ENCODE measurements at places on chromosomes 2 and 18.

DNA sequence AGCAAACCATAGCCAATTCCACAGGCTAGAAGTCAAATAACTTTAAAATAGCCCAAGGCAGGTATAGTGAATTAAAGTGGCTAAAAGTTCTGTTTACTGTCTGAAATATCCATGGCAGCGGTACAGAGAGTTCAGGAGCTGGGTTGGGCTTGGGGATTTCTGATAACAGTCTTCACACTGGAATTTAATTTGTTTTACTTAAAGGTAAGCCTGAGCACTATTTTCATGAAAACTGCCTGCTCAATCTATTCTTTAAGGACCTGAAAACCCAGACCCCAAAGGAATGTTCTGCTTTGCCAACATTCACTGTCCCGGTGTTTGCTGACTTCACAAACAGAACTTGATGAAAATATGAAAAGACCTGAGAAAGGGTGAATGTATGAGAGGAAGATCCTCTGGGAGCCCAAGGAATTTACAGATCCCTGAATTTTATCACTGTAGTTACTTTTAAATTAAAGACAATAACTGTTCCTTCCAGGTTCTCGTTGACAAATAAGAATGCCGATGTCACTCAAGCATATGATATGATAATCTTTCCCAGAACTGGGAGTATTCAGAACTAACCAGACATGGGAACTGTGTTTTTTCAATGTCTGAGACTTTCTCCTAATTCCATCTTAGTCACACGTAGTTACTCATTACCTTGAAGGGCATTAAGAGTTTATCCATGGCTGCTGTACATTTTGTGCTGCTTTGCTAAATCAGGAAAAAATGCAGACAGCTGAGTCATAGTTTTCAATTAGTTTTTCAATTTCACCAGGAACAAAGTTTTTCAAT lies 28.3 kb upstream of the ITGB6 start:
- DNase-seq: peak; percentile 21

- DNase-seq: no peak
These were observed 366.7 kb downstream of the NUP35 start for GRCh38 chr2:183490914-183491313.

GRCh38 chr2:182080493-182080892 lies 94.8 kb downstream of the PPP1R1C start:
- no peak for DNase-seq

DNA sequence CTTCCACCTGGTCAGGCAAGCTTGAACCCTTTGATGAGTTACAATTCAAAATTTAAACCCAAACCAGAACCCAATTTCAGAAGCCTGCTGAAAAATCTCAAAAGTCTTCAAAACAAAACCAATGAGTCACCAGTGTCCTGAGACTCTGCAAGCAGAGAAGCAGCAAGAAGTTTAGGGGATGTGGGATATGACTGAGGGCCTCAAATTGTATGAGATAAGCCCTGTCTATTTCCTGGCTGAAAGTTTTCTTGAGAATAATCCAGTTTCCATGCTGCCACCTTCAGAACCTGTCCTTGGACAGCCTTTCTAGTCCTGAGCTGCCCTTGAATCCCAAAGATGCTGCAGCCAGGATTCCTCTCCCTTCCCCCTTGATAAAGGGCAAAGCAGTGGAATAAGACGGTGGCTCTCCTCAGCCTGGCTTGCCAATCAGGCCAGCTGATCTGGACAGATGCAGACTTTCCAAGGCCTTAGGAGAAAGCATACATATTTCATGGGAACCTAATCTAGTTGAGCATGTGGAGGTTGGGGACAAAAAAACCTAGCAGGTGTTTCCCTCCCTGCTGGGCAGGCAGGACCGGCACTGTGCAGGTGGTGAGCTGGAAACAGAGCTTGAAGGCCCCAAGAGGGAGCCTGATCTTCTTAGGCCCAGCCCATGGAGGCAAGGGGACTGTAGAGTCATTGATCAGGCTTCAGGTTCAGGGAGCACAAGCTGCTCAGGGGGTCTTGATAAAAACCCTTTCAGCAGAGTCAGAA lies 278.0 kb upstream of the MGAT5 start:
- no peak for DNase-seq

DNA sequence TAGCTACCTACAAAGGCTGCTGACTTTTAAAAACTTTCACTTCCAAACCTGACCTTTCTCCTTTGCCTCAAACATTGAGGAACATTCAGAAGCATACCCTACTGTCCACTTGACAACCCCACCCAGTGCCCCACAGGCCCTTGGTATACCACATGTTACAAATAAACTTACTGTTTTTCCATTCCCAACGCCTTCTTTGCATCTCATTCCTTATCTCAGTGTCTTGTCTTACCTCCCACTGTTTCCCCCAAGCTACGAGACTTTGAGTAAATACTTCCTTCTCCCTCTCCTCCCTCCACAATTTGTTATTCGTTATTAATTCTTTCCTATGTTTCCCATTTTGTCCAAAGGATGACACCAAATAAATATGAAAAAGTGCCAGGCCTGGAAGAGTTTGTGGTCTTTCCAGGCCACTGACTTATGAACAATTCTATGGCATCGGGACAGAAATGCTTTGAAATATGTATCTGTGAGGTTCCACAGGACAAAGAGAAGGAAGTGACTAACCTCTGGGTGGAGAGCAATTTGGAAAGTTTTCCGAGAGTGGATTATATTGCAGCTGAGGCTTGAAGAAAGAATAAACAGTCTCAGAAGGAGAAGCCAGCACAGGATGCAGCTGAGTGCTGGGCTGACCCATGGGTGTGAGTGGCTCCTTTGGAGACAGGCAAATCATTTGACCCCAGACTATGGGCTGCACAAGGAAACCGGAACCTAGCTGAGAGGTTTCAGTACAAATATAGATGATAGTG lies 409.0 kb downstream of the LPIN1 start:
- DNase-seq: peak; percentile 62

GRCh38 chr2:113857464-113857863 lies 32.4 kb upstream of the ACTR3 start:
- no peak for DNase-seq

- peak; percentile 39 for DNase-seq
These were observed 3.1 kb downstream of the ADAM17 start for GRCh38 chr2:9552219-9553178.

DNA sequence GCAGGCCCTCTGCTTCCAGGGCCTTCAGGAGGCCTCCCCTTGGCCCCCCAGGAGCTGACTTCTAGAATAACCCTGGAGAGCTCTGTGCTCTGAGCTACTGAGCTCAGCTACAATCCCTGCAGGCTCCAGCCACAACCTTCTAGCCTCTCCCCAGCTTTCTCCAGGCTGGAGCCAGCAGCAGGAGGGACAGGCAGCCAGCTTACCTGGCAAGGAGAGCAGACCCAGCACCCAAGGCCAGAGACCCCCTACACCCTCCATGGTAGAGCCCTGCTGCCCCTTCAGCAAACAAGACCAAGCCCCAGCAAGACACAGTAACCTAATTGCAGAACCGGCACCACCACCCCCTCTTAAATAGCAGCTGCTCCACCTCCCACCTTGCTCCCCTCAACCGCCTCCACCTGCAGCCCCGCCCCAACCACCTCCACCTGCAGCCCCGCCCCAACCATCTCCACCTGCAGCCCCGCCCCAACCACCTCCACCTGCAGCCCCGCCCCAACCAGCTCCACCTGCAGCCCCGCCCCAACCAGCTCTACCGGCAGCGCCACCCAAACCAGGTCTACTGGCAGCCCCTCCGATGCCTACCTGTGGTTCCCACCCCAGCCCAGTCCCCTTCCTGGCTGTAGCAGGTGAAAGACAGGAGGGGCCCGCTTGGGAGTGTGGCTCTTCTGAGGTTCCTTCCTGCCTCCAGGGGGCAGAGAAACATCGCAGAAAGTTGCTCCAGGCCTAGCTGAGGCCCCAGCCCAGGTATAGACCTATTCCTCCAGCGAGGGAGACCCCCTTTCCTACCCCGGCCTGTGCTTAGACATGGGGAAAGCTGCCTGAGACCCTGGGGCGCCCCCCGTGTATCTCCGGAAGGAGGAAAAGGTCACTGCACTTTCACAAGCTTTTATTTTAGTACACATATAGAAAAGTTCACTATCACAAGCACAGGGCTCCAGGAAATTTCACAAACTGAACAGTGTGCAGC lies at the start of gene ASTL:
Gene ASTL (minus strand): TSS at position 324 of the 967 bp plus-strand sequence. CDS start 66 bp downstream, at position 258.
- peak; percentile 70 for DNase-seq

GRCh38 chr2:97911206-97911921 lies 84.4 kb downstream of the TMEM131 start:
- DNase-seq: no peak

DNA sequence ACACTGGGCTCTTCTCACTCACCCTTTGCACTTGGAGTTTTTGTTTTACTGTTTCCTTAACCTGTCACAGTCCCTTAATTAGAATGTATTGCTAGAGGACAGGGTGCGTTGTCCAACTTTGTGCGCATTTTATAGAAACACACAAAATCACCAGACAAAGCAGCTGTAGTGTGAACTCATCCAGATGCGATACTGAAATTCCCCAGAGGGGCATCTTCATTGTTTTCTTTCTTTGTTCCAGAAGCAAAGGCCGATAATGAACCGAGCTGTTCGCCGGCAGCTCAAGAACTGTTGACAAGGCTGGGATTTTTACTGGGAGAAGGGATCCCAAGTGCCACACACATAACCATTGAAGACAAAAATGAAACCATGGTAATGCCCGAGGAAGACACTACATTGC lies 137.6 kb downstream of the WDSUB1 start:
- no peak for DNase-seq

DNA sequence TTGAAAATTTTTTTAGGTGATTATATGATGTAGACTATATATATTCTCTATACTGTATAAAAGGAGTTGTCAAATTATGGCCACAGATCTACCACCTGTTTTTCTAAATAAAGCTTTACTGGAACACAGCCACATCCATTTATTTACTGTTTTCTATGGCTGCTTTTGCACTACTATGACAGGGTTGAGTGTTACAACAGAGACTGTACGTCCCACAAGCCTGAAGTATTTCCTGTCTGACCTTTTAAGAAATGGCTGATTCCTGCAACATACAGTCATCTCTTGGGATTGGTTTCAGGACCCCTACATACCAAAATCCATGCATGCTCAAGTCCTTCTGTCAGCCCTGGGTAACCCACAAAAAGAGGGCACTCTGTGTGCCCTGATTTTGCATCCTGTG lies 508.3 kb downstream of the TSN start:
- no peak for DNase-seq

GRCh38 chr2:7693246-7694075 lies 776.2 kb downstream of the RNF144A start:
- no peak for DNase-seq

GRCh38 chr2:155528034-155528433 lies 804.5 kb downstream of the NR4A2 start:
- no peak for DNase-seq

DNA sequence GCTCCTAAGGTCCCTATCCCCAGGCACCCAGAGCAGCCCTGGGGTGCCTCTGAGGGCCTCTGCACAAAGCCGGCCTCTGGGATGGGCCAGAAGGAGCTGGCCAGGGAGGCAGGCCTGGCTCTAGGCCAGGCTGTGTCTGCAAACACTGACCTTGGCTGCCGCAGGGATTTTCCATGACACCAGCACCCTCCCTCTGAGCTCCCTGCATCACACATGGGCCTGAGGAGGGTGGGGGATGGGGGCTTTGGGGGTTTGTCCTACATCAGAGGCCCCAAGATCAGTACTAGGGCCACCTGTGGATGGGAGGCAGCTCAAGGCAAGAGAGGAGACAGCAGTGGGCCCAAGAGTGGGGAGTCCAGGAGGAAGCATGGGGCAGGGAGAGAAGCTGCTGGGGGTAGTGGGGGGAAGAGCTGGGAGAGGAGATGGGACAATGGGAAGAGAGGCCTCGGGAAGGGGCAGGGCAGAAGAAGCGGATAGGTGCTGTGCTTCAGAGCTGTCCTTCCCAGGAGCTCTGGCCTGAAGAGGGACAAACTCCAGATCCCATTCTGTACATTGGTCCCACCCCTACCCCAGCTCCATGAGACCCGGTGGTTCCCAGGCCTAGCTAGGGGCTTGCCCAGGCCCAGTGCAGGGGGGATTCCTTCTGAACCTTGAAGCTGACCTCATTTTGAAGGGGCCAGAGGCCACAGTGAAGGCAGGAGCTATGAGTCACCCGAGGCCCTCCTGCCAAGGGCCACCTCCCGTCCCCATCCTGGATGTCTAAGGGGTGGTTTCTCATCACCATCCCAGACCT lies 28.0 kb downstream of the KCNK3 start:
- DNase-seq: peak; percentile 84

DNA sequence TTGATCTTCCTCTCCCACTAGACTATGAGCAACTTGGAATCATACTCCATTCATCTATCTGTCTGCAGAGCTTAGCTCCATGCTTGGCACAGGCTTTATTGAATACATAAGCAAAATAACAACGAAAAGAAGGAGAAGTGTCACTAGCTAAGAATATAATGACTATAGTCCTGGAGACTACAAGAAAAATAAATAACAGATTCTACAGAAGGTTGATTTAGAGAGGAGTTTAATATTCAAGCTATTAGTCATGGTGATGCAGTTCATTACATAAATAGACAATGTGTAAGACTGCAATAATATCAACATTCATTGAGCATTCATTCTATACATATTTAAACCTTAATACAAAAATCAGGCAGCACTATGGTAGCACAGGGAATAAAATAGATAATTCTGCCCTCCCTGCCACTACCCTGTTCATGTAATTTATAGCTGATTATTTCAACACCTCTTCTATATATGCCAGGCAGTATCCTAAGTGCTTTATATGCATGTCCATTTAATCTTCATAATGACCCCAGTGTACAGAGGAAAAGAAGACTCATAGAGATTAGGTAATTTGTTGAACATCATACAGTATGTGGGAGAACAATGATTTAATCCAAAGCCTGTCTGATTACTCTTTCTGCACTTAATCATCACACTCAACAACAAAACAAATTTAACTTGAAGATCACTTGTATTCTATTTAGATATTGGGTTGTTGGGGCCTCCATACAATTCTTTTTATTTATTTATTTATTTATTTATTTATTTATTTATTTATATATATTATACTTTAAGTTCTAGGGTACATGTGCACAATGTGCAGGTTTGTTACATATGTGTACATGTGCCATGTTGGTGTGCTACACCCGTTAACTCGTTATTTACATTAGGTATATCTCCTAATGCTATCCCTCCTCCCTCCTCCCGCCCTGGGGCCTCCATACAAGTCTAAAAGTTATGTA lies 165.3 kb downstream of the RNF152 start:
- DNase-seq: no peak

GRCh38 chr2:66324356-66324755 lies 110.6 kb upstream of the MEIS1 start:
- DNase-seq: no peak

- DNase-seq: no peak
These were observed 85.2 kb upstream of the SPATS2L start for GRCh38 chr2:200221055-200221955.

DNA sequence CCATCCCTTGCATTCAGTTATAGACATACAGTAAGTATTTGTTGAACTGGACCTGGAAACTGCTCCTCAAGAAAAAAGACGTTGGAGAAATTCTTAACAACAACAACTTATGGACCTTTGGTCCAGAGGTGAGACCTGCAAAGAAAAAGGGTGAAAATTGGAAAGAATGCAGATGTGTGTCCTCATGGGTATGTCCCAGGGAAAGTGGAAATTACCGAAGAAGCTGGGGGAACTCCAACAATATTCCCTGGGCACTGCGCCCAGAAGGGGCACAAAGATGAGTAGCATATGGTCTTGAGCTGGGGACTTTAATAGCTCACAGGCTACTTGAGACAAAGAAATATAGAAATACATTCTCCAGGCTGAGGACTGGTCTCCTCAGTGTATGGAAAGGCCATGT lies 35.5 kb upstream of the YWHAQ start:
- no peak for DNase-seq

Measured in AG08396 (cell line).